ENCODE measurements at places on chromosomes 12 and 14.
A peak's percentile ranks its signal among the peaks of the same experiment; 100 is the strongest.

GRCh38 chr12:97520106-97520505 lies 57.5 kb downstream of the RMST start:
- no peak for DNase-seq

DNA sequence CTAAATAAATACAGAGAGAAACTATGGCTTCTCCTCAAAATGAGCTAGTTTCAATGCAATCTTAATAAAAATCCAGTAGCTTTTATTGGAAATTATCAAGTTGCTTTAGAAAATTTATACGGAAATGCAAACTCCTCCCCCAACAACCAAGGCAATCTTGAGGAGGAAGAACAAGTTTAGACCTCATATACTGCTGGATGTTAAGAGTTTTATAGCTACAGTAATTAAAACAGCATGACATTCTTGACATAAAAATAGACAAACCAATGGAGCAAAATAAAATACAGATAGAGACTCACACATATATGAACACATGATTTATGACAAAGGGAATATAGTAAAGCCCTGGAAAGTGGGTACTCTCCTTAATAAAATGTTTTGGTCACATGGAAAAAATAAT lies 368.7 kb downstream of the C12orf75 start:
- no peak for DNase-seq

- peak; percentile 45 for DNase-seq
These were observed 45.2 kb upstream of the C14orf132 start for GRCh38 chr14:95993768-95994592.

DNA sequence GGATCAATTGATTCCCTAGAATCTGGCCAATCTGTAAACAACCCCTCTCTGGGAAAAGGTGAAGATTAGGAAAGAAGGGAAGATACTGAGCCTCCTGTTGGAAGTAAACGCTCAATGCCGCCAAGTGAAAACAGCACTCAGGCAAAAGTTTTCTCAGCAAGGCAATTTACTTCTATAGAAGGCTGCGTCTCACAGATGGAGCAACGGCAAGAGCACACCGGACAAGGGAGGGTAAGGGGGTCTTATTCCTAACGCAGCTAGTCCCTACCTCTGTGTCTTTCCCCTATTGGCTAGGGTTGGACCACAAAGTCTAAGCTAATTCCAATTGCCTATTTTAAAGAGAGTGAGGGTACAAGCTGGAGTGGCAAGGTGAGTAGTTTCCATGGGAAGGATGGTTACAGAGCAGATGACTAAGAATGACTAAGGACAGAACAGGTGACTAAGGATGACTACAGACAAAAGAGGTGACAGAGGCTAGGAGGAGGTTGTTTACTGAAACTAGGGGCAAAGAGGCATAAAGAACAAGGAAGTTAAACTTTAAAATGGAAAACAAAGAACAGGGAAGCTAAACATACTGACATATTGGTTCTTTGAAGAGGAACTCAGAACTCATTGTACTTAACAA lies 5.6 kb upstream of the TTC9 start:
- no peak for DNase-seq

DNA sequence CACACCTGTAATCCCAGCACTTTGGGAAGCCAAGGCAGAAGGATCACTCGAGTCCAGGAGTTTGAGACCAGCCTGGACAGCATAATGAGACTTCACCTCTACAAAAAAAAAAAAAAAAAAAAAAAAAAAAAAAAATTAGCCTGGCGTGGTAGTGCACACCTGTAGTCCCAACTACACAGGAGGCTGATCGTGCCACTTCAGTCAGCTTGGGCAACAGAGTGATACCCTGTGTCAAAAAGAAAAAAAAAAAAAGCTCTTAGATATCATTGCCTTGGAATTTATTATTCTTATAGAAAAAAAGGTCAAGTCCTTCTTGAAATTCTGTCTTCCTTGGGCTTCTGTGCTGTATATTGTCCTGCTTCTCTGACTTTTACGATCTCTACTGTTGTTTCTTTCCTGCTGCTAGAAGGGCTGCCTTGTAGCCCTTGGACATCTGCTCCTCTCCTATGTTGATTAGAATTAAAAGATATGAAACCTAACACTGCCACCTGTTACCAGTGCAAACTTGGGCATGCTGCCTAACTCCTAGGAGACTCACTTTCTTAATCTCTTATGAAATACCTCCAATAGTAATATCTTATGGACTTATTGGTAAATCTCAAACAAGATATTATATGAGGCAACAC lies 5.7 kb downstream of the TMEM19 start:
- no peak for DNase-seq

Data from HFFc6 (cell line).